Endodermal cell (in vitro differentiated cells): ENCODE measurements at places on chromosomes 3 and 15.

- peak; percentile 83 for DNase-seq
Observed at GRCh38 chr15:55289011-55289745, 435 bp downstream of the RAB27A start.

GRCh38 chr3:131072099-131072559, 45.5 kb downstream of the NEK11 start:
- no peak for DNase-seq

GRCh38 chr3:150253622-150254021, 154.5 kb upstream of the TSC22D2 start:
- no peak for DNase-seq

GRCh38 chr15:41966920-41967465, 5.4 kb downstream of the EHD4 start:
- peak; percentile 36 for DNase-seq

DNA sequence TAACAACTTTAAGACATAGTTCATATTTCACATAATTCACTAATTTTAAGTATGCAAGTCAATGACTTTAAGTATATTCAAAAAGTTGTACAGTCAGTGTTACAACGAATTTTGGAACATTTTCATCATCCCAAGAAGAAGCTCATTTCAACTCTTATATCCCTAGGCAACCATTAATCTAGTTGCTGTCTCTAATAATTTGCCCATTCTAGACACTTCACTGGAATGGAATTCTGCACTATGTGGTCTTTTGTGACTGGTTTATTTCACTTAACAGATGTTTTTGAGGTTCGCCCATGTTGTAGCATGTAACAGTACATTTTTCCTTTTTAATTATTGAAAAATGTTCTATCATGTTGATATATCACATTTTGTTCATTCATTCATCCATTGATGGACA, 104.2 kb upstream of the SPRED1 start:
- DNase-seq: no peak

DNA sequence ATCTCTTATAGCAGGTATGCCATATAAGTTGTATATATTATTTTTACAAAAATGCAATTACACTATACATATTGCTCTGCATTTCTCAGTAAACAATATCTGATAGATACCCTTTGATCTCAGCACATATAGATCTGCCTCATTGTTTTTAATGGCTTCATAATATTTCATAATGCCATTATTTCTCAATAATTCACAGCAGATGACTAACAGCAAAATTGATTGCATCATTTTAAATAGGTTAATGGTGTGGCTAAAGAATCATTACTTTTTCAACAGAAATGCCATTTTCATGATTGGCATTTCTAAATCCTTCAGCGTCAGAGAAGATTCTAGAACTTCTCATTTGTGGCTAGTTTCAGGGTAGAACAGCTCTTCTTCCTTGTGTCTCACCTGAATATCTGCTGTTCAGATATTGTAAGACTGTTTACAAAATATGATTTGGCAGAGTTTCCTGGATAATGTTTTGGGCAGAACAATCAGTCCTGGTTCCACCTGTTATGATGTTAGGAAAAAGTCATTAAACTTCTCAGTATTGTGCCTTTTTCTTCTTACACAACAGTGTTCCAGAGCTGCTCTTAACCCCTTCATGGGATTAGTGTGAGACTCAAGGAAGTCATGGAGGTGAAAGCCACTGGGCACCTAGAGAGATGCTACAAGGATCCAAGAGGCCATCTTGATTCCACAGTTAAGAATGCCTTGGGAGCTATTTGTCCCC, 397.6 kb upstream of the THBS1 start:
- DNase-seq: no peak

DNA sequence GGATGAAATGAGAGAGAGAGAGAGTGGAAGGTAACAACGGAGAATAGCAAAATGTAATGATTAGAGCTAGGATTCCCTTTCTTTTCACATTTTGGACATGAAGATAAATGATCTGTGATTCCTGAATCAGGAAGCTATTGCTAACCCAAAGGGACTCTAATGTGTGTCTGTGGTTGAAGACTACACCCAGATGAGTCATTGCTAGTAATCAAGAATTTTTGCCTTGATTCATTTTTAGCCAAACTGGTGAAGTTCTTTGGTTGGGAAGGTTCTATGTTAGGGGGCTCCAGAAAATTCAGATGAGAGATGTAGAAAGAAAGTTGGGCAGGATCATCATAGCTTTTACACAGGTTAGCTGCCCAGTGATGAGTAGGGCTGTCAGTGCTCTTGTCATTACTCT, 116.4 kb downstream of the DUT start:
- no peak for DNase-seq

DNA sequence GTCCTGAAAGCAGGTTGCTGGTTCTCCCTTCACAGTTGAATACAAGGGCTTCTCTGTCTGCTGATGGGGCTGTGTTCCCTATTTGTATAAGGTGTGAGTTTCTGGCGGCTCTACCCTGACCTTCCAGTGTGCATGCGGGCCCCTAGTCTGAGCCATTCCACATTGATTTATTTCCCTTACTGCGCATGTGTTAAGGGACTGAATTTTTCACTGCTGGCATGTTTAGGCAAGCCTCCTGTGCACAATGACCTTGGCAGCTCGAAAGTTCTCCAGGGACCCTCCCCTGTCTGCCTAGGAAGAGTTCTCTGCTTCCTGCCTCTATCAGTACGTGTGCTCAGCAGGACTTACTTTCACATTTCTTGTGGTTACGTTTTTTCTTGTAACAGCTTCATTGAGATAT, 11.4 kb downstream of the TRAK1 start:
- no peak for DNase-seq

- no peak for DNase-seq
Observed at GRCh38 chr3:86554383-86554782, 436.6 kb downstream of the VGLL3 start.

DNA sequence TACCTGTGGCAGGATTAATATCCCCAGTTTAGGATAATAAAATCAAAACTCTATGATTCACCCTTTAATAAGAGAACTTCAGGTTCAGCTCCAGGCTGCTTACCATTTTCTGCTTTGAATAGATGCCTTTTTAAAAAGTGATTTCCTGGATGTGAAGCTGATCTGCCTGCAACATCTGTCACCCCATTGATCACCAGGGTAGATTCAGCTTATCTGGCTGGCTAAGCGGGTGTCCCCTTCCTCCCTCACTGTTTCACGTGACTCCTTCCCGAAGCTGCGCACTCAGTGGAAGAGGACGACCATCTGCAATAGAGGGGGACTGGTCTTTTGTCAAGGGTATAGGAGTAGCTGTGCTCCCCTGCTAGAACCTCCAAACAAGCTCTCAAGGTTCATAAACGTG, 128.1 kb downstream of the IL1RAP start:
- DNase-seq: no peak

DNA sequence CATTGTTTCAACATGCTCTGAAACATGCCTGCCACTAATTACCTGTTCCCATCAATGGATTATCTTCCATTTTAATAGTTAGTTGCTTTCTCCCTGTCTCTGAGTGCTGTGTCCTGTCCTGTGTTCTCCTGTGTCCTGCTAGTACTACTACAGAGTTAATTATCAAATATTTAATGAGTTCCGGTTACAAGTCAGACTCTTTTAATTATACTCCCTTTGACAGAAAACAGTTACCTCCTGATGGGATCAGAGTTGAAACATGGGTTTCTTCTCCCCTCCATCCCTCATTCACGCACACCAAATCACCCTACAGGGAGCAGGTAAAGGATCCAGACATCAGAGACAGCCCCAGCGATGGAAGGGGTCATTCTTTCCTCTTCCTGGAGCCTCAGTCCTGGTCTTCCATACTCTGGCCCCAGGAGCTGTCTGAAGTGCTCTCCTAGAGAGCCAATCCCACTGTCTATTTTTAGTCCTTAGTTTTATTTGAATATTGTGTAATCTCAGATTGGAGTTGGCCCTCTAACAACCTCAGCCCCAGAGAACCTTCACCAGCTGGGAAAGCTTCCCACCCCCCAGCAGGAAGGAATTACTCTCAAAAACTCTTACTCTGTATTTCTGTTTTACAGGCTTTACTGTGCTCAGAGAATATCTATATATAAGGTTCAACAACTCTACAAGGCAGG, 137.0 kb upstream of the C2CD4B start:
- DNase-seq: no peak

GRCh38 chr15:96538491-96538890, 208.0 kb downstream of the NR2F2 start:
- DNase-seq: no peak

- peak; percentile 63 for DNase-seq
Observed at GRCh38 chr3:44918581-44918980, 44.2 kb downstream of the TGM4 start.

DNA sequence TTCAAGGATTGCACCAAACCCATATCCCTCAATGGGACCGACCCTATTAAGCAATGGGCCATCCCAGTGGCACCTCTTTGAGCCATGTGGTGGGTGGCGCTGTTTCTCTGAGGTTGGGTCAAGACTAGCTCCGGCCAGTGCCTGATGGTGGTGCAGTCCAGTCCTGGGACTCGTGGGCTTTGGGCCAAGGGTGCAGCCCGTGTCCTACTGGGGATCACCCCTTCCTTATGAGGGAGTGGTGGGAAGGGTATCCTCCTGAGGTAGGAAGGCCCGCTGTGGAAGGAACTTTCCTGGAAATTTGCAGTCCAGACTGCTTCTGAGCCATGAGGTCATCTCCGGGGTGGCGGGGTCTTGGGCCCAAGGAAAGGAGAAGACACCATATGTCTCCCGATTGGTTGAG, 231.6 kb downstream of the SNRPN start:
- no peak for DNase-seq

DNA sequence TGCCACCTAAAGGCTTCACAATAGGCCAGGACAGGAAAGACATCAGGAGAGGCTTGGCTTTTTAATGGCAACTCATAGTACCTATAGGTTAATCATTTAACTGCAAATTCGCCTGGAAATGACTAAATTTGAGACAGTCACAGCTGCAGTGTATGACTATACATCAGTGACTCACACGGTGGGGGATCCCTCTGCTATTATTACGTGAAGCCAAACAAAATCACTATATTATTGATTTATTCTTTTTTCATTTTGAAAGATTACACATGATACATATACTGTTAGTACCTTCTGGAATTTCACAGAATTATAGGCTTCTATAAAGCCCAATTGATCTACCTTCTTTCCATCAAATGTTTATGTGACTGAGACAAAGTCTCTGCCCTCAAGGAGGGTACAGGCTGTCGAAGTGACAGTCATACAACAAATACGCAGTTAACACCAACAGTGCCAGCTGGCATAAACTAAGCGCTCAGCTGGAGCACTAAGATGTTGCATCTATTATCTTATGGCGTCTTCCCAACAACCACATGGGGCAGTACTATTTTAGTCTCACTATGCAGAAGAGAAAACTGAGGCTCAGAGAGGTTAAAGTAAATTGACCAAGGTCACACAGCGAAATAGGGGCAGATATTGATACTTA, 82.0 kb upstream of the LMOD3 start:
- no peak for DNase-seq

GRCh38 chr3:129122412-129123011, 908 bp upstream of the RAB43 start:
- DNase-seq: no peak

DNA sequence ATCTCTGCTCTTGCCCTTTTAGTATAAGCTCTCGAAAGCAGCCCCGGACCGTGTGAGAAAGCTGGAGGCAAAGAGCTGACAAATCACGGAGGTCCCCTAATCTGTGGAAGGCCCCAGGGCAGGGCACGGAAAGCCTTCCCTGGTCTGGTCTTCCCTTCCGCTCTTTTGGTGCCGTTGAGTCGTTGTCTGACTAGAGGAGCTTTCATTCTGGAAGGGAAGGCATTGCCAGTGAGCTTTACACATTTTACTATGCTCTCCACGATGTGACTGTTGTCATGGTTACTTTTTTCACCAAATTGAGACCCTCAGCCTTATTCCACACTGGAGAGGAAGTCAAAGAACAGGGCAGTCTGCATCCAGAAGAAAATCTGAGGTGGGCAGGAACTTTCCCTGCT, 71.7 kb downstream of the CYP19A1 start:
- no peak for DNase-seq

DNA sequence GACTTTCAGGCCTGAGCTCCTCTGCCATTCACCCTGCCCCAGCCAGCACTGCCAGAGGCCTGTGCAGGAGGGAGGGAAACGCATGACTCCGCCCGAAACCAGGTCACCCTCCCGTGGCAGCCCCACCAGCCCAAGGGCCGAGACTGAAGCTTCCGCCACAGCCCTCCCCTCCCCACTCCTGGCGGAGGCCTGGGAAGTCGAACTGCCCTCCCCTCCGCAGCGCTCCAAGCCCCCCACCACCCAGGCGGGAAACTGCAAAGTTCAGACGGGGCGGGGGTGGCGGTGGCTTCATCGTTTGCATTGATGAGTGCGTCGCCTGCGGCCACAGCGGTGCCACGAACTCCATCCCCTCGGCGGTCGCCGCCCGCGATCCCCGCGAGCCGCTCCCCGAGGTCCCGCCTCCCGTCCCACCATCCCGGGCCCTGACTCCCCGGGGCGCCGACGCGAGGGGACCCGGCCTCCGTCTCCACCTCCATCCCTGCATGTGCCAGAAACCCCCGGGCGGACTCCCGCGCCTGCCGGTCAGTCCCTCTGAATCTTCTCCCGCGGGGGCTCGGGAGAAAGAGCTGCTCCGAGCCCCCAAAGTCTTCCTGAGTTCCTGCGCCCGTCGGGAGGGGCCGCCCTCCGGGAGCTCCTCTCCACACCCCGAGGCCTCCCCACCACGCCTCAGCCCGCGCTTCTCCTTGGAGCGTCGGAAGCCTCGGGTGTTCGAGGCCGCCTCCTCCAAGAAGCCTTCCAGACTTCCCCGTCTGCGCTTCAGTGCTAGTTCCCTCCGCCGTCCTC, 698 bp downstream of the MELTF start:
- DNase-seq: no peak

DNA sequence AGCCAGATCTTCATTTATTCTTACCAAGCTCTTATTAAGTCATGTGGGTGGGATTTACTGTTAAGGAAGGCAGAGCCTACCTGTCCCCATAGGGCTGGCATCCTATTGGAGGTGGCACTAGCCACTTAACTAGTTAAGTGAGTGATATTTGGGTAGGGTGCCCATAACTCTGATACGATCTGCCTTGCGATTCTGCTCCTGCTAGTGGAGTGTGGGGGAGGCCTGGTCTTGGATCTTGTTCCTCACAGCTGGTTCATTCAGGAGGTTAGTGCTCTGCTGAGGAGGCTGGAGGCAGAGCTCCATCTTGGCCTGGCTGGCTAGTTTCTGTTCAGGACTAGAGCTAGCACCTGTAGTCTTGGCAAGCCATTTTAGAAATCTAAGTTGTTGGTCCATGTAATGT, 9.3 kb downstream of the BAHD1 start:
- no peak for DNase-seq

GRCh38 chr3:154862265-154862664, 217.9 kb upstream of the MME start:
- no peak for DNase-seq

DNA sequence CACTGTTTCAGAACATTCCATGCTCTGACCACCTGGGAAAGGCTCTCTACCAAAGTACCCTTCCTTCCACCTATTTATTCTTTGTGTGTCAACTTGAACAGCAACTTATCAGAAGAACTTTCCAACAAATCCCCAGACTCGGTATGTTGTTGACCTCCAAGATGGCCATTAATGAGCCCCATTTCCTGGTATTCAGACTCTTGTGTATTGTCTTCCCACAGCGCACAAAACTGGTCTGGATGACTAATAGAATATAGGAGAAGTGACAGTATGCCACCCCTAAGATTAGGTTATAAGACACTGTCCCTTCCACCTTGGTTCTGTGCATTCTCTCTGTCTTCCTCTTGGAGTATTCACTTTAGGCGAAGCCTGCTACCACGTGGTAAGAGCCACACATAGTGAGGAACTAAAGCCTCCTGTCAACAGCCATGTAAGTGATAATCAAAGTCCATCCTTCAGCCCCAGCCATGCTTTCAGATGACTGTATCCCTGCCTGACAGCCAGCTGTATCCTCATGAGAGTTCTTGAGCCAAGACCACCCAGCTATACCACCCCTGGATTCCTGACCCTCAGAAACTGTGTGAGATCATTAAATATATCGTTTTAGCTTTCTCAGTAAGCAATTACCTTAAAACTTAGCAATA, 481.7 kb downstream of the MAGI1 start:
- DNase-seq: no peak
